CD4-positive, CD25-positive, alpha-beta regulatory T cell (primary cell): ENCODE measurements at places on chromosomes 3 and 15. TPM values are rescaled to one million over a fixed set of nuclear protein-coding genes. Genes with fewer than 3 reads are reported as not detected.

Gene NPAP1
- not detected for polyA plus RNA-seq

GRCh38 chr3:24042174-24043059, 97.3 kb downstream of the NR1D2 start:
- no peaks in the 10 kb centered on the region for H3K36me3 ChIP-seq
- H3K4me3 ChIP-seq, result no peak overlapping the region

- H3K4me1 ChIP-seq, result peaks cover 8% of the 10 kb centered on the region
- H3K4me3 ChIP-seq, result no peak overlapping the region
- no peak overlapping the region for H3K27ac ChIP-seq
- no peaks in the 10 kb centered on the region for H3K36me3 ChIP-seq
- no peak for DNase-seq
Measured at GRCh38 chr15:78570710-78571109, 5.4 kb downstream of the CHRNA5 start.

- H3K4me3 ChIP-seq, result no peak overlapping the region
- no peak for DNase-seq
- peaks cover 5% of the 10 kb centered on the region for H3K4me1 ChIP-seq
Measured at GRCh38 chr15:57769266-57769665, 62.8 kb downstream of the POLR2M start.
